Kidney epithelial cell (primary cell): ENCODE measurements at places on chromosomes 12 and 14. TPM values are rescaled to one million over a fixed set of nuclear protein-coding genes. Genes with fewer than 3 reads are reported as not detected.
A peak's percentile ranks its signal among the peaks of the same experiment; 100 is the strongest.

Gene APOF
- total RNA-seq: not detected in 2 replicates

Gene JPH4
- 1.0 and 1.1 TPM in 2 replicates for total RNA-seq

DNA sequence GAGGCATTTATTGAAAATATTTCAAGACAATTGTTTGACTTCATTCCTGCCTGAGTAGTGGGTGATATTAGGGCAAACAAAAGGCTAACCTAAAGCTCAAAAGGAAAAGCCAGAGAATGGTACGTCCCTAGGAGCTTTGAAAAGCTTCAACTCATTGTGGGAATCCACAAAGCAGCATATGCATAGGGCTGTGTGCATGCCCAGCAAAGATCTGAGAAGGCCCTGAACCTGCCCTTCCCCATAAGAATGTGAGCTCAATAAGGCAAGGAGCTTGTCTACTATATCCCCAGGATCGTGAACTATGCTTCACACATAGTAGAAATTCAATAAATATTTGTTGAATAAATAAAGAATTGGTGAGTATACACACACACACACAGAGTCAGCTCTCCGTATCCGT is 19.1 kb upstream of the RAD52 start:
- DNase-seq: no peak

- DNase-seq: no peak
Measured at GRCh38 chr12:104216521-104216924, 944 bp downstream of the TXNRD1 start.

DNA sequence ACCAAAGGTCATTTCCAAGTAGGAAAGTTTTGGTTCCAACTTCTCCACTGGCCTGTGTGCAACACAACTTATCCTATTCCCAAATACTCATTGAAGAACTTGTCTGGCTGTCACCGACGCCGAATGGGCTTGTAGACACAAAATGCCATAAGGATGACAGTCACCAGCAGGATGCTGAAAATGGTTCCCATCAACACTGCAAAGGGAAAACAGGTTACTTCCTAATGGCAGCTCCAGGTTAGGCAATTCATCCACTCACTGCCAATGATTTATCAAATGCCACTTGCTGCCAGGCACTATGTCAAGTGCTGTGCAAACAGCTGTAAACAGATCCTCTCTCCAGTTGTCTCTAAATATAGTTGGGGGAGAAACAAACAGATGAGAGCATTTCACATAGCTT is 6.1 kb downstream of the C12orf76 start:
- no peak for DNase-seq

GRCh38 chr12:91617818-91618217 is 435.2 kb upstream of the DCN start:
- no peak for DNase-seq

Gene CLEC1B
- total RNA-seq: not detected in 2 replicates

GRCh38 chr14:76073717-76074116 is 78.0 kb upstream of the GPATCH2L start:
- DNase-seq: no peak

DNA sequence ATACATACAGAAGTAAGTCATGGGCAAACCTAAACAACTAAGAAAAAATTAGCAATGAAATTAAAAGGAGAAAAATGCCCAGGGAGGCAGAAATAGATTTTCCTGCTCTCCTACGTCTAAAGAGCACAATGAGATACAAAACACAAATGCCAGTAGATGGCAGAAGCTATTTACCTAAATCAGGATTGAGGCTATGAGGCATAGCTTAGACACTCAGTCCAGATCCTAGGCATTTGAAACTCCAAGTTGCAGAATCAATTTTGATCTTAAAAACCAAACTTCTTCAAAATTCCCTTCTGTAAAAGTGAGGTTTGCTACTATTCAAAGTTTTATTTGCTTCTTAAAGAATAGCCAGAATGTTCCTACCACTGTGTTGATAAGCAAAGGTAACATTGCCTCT is 368.6 kb downstream of the DAD1 start:
- no peak for DNase-seq

DNA sequence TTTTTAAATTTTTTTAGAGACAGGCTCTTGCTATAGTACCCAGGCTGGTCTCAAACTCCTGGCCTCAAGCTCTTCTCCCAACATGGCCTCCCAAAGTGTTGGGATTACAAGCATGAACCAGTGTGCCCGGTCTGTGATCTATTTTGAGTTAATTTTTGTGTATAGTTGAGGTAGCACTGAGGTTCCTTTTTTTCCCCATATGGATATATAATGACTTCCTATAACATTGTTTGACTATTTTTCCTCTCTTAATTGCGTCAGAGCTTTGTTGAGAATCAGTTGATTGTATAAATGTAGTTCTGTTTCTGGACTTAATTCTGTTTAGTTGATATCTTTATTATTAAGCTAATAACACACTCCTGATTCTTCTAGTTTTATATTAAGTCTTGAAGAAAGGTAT is 8.6 kb upstream of the M6PR start:
- no peak for DNase-seq

- peak; percentile 78 for DNase-seq
Measured at GRCh38 chr14:57492859-57493258, 798 bp downstream of the CCDC198 start.

- DNase-seq: peak; percentile 25
Measured at GRCh38 chr12:126667339-126667738, 1599.6 kb upstream of the TMEM132C start.

DNA sequence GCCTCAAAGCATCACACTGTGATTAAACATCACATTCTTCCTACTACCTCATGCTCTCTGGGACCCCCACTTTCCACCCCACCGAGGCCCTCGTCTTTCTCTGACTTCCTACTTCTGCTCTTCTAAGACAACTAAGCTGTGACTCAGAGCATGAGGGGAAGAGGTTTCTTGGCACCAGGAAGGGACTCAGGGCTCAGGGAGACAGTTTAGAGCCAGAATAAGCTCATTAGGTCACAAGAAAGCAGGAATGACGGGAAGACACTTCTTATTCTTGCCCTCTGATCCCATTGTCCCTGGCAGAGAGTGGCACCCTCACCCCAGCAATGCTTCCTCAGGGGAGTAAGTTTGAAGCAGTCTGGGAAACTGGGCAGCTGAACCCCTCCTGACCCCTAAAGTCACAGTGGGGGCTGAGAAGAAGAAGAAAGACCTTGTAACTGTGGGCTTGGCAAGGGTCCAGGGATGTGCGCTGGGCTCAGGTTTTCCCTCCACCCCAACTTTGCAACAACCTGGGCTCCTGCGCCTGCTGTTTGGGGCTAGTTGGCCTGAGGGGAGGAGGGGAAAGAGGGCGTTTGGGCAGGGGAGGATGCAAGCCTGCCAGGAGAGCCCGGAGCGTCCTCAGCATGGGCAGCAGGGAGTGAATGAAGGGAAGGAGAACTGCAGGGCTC is 64.6 kb upstream of the ACTN1 start:
- DNase-seq: no peak

Gene ZDHHC22
- total RNA-seq: 0.21 TPM in 1 of 2 replicates, not detected in the other

DNA sequence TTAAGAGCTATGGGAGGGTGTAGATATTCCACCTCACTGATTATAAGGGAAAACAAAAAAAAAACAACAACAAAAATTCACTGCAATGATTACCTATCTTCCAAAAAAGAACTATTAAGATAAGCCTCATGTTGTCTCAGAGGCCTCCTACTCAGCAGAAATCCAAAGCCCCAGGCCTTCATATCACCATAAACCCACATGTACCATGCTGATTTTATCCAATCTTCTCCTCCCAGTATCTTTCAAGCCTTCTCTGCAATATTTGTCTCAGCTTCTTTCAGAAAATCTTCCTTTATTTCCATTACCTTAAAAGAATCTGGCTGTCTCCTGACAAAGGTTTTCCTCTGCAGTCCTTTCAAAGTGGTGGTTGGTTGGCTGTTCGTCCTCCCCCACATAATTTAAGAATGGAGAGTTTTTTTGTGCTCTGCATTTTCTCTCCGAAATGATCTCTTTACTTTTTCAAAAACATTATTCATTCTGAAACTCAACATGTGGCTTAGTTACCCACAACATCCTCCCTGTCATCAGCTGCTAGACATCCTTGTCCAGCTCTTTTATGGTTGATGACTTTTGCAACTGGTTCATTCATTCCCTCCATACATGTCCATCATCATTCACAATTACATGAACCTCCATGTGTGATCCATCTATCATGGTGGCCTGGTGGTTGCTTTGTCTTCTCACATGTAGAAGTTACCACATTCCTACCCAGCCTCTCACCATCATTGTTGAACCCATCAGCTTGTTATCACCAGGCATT is 2.9 kb upstream of the EPYC start:
- no peak for DNase-seq

DNA sequence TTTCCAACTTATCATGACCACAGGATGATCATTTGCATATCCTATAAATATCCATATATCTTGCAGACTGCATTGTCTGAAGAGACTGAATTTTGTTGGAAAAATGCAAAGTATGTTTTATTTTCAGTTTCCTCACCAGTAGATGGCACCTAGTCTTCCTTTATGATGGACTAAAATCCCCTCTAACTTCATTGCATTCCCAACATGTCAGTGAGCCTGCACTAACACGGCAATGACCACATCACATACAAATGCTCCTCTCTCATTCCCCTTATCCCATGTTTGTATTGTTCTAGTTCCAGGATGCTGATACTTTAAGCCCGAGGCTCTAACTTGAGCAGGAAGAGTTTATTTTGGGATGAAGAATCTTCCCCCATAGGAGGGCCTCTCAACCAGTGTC is 24.7 kb upstream of the MYBPC1 start:
- no peak for DNase-seq

DNA sequence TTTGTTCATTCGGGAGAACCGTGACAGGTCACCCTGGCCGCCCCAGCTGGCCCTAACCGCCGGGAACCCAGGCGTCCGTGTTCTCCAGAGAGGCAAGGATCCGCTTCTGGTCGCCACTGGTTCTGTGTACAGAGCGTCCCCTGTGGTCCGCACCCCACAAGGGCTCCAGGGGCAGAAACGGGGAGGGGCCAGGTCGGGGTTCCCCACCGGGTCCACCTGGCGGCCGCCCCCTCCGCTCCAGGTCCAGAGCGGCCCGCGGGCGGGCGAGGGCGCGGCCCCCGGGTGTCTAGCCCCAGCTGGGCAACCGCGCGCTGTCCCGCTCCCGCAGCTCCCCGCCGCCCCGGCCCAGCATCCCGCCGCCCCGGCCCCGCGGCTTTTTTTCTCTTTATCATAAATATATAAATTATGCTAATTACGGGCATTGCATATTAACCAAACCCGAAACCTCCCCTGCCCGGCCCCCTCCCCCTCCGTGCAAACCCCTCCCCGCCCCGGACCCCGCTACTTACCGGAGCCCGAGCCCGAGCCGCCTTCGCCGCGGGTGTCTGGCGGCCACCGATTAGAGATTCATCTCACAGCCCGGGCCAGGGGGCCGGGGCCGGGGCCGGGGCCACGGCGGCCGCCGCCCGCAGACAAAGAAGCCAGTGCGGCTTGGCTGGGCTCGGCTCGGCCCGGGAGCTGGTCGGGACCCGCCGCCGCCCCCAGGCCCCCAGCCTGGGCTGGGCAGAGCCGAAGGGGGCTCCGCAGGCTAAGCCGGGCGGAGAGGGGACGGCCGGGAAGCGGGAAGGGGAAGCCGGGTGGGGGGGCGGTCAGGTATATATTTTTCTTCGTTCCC is 512 bp downstream of the POU6F1 start:
- DNase-seq: no peak

Gene NDRG2
- total RNA-seq: 5.2 and 10.5 TPM in 2 replicates

- DNase-seq: no peak
Measured at GRCh38 chr12:124884587-124885438, 21.1 kb upstream of the SCARB1 start.

Gene GLS2
- total RNA-seq: 2.3 and 3.3 TPM in 2 replicates

- DNase-seq: no peak
Measured at GRCh38 chr14:92022036-92022435, 17.8 kb downstream of the TRIP11 start.

DNA sequence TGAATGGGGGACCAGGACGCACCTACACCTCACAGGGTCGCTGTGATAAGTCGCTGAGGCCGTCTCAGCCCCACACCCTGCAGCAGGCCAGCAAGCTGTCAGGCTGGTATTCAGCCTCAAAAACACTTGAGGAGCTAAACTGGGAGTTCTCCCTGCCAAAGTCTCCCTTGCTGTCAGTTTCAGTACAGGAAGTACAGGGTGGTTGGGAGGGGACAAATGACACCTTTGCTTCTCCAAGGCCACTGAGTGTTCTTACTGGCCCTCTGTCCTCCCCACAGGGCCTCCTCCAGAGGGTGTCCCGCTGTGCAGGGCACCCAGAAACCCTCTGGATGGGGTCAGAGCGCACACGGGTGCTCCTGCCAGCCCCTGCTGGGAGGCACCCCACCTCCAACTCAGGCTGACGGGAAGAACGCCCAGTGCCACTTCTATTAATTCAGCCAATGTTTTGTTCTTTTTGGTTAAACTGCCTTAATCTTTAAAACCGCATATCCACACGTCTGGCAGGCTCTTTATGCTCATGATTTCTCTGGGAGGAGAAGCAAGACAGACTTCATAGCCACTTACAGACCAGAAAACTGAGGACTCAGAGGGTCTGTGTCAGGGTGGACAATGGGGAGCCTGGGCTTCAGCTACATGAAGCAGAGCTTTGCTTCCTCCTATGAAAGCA is 75.9 kb downstream of the ITPK1 start:
- no peak for DNase-seq

GRCh38 chr14:36129181-36129580 is 47.3 kb downstream of the PTCSC3 start:
- DNase-seq: peak; percentile 32

Gene RPS6KL1
- total RNA-seq: 20.0 and 20.7 TPM in 2 replicates
